Calu3 (cell line): ENCODE measurements at places on chromosomes 16 and 17.

- no peak for DNase-seq
Measured at GRCh38 chr17:45733781-45734180, 50.3 kb upstream of the CRHR1 start.

DNA sequence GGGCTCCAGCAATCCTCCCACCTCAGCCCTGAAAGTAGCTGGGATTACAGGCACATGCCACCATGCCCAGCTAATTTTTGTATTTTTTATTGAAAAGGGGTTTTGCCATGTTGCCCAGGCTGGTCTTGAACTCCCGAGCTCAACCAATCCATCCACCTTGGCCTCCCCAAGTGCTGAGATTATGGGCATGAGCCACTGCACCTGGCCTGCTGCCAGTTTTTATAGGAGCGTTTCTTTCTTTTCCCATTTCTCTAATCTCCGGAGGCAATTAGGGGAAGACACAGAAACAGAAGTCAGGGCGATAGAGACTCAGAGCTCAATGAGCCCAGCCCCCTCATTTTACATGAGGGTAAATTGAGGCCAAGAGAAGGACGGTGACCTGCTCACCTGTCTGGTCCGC is 10.4 kb downstream of the MGAT5B start:
- no peak for DNase-seq

DNA sequence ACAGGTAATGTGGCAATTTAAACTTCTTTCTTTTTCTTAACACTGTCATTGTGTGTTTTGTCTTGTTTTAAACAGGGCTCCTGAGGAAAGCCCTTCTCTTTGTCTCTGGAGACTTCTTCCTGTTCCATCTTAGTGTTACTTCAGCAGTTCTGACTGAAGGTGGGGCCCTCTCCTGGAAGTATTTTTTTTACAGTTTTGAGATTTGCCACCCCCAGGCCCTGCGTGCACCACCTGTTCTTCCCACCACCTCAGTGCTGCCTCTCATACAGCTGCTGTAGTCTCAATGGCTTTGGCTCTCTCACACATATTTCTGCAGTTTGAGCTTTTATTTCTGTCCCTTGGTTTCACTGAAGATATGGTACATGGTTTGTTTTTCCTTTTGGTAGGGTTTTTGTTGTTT is 52.5 kb upstream of the ALDH3A1 start:
- no peak for DNase-seq

DNA sequence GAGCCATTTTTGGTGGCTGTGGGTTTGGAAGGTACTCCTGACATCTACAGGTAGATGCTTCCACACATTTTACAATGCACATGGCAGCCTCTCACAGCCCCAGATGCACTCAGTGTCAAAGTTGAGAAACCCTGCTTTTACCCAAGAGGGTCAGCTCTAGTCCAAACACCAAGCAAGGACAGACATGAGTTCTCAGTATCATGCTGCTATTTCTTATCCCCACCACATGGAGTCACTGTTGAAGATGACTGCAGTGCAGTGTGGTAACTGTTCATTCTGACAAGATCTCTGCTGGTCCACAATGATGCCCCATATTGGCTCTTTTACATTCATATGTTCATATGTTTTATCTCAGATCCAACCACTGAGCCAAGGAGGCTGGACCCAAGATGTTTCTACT is 50.5 kb upstream of the SALL1 start:
- DNase-seq: no peak
